ENCODE measurements at places on chromosomes 5 and 9.

- no peak for DNase-seq
These were observed 45.1 kb upstream of the ROR2 start for GRCh38 chr9:91995000-91995655.

DNA sequence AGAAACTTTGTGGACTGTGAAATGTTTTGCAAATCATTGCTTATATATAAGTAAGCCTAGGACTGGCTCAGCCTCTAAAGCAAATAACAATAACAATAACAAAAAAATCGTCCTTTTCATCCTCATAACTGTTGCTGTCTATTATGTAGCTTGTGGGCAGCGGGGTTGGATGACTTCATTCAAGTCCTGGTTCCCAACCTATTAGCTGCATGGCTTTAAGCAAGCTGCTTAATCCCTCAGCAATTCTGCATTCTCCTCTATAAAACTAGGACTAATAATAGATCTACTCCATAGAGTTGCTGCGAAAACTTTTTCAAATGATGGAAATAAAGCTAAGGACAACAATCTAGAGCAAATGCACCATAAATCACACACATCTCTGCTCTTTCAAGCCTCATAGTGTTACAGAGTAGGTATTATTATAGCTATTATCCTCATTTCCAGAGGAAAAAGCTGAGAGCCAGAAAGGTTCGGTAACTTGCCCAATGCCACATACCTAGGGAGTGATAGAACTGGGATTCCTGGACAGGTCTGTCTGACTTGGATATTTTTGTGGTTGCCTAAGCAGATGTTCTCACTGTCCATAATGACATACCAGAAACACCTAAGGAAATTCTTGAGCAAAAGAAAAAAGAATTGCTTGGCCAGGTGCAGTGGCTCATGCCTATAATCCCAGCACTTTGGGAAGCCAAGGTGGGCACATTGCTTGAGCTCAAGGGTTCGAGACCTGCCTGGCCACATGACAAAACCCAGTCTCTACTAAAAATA is 98.8 kb upstream of the ADRA1B start:
- no peak for DNase-seq

GRCh38 chr9:94156348-94157049 is 72.2 kb downstream of the PTPDC1 start:
- no peak for DNase-seq

DNA sequence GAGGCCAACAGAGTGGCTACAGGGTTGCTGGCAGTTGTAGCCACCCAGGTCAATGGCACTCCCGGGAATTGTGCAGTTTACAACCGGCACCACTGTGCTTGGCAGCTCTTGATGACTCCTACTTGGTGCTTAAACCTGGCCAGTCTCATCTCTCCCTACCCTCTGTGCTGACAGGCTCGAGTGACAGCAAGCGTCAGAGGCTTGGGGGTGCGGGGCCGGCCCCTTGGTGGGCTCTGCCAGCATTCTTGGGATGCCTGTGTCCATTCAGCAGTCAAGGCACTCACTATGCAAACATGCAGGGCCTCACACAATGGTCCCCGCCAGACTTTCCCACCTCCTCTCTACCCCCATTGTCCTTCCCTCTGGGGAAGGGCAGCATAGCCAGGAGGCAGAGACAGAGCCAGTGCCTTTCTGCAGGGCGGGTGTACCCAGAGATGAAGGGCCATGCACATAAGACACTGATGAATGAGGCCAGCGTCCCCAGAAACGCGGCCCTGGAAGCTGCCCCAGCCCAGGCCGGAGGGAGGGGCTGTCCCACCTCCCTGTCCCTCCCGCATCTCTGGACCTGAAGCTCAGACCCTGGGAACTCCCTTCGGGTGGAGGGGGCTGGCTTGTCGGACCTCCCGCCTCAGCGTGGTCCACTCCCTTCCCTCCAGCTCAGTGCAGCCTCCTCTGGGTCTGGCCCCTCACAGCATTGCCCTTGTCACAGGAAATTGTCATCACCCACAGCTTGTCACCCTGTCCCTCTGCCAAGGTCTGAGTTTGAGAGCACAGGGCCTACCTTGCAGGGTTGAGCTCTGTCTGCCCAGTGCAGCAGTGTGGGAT is 26.4 kb upstream of the NOTCH1 start:
- DNase-seq: no peak

- DNase-seq: no peak
These were observed 308.9 kb upstream of the PTPRD start for GRCh38 chr9:10921671-10922070.

- peak; percentile 78 for DNase-seq
These were observed 108.9 kb upstream of the CHD1 start for GRCh38 chr5:99037668-99038067.

DNA sequence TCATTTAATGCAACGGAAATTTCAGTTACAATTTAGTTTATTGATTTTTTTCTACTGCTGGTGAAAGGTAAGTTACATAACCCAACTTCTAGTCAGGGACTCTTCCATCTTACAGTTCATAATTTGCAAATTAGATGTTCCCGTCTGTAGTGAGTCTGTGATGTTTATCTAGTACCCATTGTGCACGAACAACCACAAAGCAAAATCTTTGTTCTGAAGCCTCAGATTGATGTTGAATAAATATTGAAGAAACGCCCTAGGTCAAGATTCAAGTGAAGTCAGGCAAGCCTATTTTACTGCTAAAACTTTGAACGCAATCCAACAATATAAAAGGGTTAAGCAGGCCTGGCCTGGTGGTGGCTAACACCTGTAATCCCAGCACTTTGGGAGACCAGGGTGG is 43.1 kb downstream of the BASP1 start:
- DNase-seq: no peak

- no peak for DNase-seq
These were observed 24.7 kb upstream of the ACOT12 start for GRCh38 chr5:81418606-81419005.

DNA sequence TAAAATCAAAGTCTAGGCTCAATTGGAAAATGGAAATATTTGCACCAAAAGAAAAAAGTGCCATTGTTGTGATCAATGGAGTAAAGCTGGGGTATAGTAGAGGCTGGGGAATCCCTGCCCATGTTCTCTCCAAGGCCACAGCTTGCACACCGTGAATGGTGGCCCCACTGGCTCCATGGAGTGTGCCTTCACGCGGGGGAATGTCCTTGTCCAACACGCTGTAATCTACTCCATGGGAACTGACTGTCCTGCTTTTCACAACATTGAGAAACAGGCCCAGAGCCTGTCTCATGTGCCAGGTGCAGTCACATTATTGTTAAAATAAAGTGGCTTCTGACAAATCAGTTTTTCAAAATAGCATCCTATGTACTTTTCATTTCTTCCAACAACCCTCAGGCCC is 33.1 kb upstream of the ITGA2 start:
- DNase-seq: no peak

DNA sequence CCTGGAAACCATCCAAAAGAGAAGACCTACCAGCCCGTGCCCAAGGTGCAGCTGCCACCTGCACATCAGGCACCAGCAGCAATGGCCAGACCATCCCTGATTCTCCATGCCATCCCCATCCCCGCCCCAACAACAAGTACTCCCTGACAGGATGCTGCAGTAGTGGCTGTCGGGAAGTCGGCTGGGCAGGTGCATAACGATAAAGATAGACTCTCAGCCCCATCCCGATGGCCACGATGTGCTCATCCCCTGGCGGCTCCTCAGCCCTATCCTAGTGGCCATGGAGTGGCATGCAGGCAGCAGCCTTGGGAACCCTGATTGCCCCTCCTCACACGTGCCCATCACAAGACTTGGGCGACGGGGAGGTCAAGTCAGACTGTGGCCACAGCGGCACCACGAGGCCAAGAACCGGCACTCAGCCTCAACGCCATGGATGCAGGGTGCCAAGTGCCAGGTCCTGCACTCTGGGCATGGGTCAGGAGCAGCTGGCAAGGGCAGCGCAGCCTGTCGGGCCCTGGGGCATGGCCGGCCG is 368.8 kb upstream of the SPATA31A5 start:
- peak; percentile 37 for DNase-seq

DNA sequence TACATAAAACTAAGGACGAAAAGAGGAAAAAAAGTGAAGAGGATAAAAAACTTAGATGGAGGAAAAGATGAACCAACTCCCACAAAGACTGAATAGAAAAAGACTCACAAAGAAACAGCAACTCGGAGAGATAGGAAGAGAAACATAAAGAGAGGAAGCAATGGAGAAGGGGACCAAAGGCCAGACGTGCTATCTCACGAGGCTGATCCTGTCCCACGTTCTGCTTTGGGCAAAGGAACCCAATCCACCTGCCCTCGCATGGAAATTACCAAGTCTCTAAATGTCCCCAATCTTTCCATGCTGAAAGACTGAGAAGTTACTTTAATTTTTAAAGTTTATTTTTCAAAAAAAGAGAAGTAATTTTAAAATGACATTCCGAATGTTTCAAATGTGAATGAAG is 36.6 kb downstream of the TMEM245 start:
- no peak for DNase-seq

GRCh38 chr9:126664900-126665643 is 51.3 kb downstream of the LMX1B start:
- DNase-seq: no peak

DNA sequence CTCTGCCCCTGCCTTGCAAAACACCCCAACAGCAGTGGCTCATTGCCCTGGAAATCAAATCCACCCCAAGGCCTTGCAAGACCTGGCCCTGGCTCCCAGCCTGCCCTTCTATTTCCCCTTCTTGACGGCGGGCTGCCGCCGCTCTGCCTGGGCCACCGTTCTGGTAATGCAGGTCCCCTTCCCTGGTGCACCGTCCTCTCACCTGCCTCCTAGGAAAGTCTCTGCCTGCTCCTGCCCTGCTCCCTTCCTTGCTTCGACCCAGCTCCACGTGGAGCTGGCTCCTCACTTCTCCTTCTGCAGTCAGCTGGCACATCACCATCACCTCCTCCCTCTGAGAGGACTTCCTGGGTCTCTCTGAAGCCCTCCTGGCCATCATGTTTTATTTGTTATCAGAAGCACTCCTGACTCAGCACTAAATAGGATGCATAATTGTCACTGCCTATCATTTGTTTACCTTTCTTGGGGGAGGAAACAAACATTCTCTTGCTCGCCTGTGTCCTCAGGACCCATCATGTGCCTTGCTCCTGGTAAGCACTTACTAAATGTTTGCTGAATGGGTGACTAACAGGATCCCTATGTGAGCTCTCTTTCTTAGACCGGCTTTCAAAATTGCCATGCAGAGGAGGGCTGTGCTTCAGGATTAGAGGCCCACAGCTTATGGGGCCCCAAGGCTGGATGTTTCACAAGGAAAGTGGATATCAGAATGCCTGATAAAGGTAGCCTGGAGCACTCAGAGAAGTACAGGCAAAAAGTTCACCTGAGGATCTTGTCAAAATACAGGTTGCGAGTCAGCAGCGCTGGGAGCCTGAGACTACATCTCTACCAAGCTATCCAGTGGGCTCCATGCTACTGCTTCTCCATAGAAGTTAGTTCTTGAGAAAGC is 19.6 kb upstream of the C5orf47 start:
- no peak for DNase-seq

GRCh38 chr9:26685818-26686217 is 206.8 kb downstream of the CAAP1 start:
- no peak for DNase-seq

- peak; percentile 63 for DNase-seq
These were observed 2.4 kb upstream of the TRIM7 start for GRCh38 chr5:181207214-181207959.

DNA sequence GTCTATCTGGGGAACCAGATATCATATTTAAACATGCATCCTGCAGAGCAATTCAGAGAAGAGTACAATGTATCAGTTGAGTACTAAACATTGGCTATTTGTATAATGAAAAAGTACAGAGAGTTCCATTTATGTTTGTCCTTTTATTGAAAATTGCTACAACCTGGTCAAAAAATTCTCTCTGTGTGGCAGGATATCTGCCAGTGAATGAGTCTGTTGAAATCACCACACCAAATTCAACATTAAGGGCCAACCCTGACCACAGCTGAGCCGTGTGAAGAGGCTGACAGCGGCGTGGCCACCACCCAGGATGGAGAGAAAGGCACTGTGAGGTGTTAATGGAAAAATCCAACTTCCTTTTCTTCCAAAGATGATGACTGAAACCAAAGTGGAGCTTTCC is 422.7 kb upstream of the PIK3R1 start:
- no peak for DNase-seq

- no peak for DNase-seq
These were observed 7.6 kb upstream of the LCN15 start for GRCh38 chr9:136771907-136772415.

- DNase-seq: no peak
These were observed 60.7 kb downstream of the NDST1 start for GRCh38 chr5:150568663-150569062.

- DNase-seq: no peak
These were observed 16.6 kb upstream of the GRHPR start for GRCh38 chr9:37405764-37406380.

GRCh38 chr9:95512709-95513095 is 4.1 kb downstream of the PTCH1 start:
- no peak for DNase-seq

DNA sequence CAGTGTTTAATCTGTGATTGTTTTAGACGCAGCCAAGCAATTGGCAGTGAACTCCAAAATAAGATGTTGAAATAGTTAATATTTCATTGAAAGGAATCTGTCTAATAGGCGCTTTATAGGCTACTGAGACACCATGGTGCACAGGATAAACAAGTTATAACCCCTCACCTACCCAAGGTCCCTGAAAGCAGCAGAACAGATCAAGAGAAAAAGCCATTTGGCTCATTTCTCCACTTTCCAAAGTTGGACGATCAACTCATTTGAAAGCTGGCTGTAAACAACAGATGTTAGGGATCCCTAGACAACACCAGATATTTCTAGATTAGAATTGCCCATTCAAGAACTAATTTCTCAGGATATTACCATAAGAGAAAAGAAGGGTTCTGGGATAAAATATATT is 4.9 kb downstream of the PUM3 start:
- no peak for DNase-seq

- DNase-seq: no peak
These were observed 252.4 kb upstream of the NFIL3 start for GRCh38 chr9:91676046-91676445.

GRCh38 chr9:35954942-35955546 is 2.9 kb downstream of the OR2S2 start:
- peak; percentile 39 for DNase-seq

GRCh38 chr9:136660971-136661550 is 1.7 kb upstream of the EGFL7 start:
- DNase-seq: no peak

- DNase-seq: no peak
These were observed 1.3 kb downstream of the PCSK5 start for GRCh38 chr9:75891771-75892215.

- no peak for DNase-seq
These were observed 97.6 kb downstream of the NNT start for GRCh38 chr5:43700601-43701000.

GRCh38 chr9:131125038-131125287 is 423 bp upstream of the NUP214 start:
- no peak for DNase-seq

DNA sequence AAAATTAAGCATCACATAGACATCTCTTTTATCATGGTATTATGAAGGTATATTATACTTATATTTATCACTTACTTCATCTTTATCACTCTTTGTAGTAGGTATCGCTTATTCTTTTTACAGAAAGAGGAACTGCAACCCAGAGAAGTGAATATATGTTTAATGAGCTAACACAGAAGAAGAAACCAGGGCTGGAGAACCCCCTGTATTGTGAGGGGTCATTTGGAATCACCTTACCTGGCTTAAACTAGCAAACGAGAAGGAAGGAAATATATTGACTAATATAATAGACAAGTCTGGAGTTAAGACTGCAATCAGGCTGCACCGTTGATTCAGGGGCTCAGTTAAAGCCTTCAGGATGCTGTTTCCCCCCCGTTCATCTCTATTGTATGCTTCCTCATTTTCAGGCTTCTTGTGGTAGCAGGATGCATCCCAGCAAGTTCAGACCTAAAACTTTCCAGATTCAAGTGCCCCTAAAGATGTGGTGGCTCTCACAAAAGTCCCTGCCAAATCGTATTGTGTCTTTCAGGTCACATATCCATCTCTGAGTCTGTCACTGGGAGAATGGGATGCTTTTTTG is 146.4 kb downstream of the GCNT1 start:
- no peak for DNase-seq
